ENCODE measurements at places on chromosomes 4 and X. TPM values are rescaled to one million over a fixed set of nuclear protein-coding genes. Genes with fewer than 3 reads are reported as not detected.
A peak's percentile ranks its signal among the peaks of the same experiment; 100 is the strongest.

DNA sequence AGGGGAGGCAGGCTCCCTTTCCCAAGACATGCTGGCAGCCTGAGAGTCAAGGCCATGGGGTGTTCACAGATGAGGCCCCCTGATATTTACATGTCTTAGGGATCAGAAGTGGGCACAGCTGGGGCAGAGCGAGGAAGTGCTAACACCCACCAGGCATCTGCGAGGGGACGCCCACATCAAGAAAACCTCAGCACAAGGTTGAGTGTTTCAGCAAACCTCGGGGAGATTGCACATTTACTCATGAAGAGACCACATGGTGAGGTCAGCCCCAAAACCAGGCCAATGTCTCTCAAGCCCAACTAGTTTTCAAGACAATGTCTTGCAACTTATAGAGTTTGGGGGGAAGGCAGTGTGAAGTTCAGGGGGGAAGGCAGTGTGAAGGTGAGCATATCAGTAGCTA, 55.2 kb downstream of the CLNK start:
- DNase-seq, result no peak

DNA sequence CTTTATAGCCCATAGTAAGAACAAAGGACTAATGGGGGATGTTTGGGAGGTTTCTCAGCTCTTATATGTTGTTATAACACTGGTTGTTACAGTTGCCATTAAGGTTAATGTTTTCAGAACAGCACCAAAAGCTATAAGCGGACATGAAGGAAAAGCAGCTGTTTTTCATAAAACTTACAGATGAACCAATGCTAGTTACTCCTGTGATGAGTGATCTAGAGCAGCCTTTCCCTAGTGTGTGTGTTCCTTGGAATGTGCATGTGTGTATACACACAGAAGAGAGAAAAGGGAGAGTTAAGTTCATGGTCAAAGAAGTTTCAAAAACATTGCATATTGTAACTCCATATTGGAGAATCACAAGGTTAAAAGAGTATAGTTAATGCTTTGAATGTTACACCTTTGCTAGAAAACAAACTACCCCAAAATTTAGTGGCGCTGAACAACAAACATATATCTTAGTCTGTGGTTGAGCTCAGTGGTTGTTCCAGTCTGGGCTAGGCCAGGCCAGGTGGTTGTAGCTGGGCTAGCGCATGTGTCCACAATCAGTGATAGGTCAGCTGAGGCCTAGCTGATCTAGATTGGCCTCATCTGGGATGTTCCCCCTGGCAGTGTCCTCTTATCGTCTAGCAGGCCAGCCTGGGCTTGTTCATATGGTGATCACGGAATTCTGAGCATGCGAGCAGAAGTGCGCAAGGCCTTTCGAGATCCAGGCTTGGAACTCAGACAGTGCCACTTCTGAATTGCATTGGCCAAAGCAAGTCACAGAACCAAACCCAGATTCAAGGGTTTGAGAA, 151.0 kb downstream of the NHS start:
- no peak for DNase-seq

EFHC2 gene
- total RNA-seq, result 0.24 TPM

- DNase-seq, result no peak
Observed at GRCh38 chr4:44326741-44327140, 121.9 kb downstream of the KCTD8 start.

GRCh38 chrX:102975016-102975415, 37.9 kb downstream of the RAB40AL start:
- no peak for DNase-seq

PGAM4 gene
- total RNA-seq, result 0.70 TPM

GRCh38 chrX:155544881-155545280, 67.9 kb downstream of the TMLHE start:
- DNase-seq, result no peak

SLITRK4 gene
- total RNA-seq, result not detected

- DNase-seq, result peak; percentile 22
Observed at GRCh38 chr4:53365121-53365485, 758 bp downstream of the SCFD2 start.

DNA sequence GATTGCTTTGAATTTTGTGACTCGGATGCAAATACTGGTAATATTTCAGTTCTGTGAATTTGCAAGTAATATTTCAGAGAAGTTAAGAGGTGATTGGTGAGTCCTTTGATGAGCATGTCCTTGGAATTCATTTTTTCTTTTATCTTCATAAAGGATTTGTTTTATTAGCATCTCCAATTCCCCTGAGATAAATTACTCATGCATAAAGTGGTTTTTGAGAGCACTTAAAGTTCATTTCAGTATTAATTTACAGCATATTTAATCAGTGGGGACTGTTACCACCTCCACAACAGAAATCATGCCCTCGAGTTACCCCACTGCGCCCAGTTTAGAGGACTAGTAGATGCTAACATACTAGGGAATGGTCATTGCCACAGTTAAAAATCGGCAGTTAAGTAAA, 65.0 kb downstream of the ZFX start:
- DNase-seq, result no peak

DNA sequence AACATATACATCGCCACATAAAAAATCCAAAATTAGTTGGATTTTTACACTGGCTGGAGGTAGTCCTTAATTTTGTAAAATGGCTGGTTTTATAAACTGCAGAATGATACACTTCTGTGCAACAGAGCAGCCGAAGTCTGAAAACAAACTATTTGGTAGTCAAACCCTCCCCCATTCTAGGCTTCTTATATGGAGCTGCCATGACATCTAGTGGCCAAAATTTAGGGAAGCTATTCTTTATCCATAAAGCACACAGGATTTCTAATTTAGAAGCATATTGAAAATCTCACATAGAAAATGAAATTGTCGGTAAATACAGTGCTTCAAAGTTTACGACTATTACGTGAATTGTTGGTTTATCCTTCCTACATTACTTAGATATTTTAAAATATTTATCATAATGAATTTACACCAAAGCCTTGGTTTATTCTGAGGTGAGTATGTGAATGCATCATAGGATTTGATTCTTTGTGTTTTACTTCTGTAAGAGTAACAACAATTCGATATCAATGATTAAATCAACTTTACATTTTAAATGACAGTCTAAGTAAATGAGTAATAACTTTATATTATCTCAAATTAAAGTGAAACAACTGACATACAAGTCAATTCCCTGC, 113.4 kb upstream of the FAM241A start:
- no peak for DNase-seq

DNA sequence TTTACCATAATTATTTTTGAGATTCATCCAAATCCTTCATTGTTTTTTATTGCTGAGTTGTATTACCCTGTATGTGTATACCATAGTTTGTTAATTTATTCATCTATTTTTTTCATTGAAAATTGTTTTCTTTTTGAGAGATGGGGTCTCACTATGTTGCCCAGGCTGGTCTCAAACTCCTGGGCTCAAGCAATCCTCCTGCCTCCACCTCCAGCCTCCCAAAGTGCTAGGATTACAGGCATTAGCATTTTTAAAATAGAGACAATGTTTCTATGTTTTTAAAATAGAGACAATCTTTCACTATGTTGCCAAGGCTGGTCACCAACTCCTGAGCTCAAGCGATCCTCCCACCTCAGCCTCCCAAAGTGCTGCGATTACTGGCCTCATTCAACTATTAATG, 1.6 kb upstream of the MAGIX start:
- DNase-seq, result no peak

Data from activated CD4-positive, alpha-beta memory T cell treated with anti-CD3 and anti-CD28 coated beads for 36 hours (primary cell).